ENCODE measurements at places on chromosomes 16 and 17.

DNA sequence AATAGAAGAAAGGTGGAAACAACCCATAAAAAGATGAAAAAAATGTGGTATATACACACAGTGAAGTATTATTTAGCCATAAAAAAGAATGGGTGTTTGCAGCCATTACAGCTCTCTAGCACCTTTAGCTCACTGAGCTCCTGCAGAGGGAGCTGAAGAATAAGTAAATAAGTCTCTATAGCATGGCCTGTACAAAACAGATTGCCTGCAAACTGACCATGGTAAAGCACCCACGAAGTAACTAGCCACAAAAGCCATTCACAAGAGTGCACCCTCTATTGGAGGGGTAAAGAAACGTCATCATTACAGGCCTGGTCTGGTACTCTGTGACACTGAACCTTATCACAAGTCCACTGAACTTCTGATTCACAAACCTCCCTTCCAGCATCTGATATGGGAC, 76.3 kb downstream of the USP32 start:
- no peak for DNase-seq

- DNase-seq, result no peak
Observed at GRCh38 chr17:30506481-30506880, 29.3 kb downstream of the GOSR1 start.

DNA sequence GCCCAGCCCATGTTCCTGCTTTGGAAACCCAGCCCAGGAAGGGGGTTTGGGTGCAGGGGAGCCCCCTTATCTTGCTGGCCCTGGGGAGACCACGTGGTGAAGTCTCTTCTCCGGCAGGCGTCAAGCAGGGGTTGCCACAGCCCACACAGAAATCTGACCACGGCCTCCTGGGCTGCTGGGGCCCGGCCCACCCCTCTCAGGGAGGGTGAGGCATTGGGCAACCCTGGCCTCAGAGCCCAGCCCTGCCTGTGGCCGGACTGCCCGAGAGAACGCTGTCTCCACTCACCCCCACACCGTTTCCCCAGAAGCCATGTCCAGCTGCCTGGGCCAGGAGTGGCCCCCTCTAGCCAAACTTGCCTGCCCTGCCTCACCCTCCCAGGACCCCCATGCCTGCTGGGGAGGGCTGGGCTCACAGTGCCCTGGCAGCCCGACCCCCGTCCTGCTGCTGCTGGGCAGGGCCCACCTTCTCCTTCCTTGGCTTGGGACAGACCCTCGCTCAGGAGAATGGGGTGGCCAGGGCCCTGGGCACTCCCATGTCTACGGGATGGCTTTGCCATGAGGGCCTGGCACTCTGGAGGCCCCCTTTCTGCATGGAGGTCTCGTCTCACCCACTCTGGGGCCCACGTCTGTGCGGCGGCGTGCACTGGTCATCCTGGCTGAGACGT, 6.7 kb downstream of the RPUSD1 start:
- DNase-seq, result no peak

- DNase-seq, result no peak
Observed at GRCh38 chr16:84110527-84110926, 6.2 kb downstream of the MBTPS1 start.

DNA sequence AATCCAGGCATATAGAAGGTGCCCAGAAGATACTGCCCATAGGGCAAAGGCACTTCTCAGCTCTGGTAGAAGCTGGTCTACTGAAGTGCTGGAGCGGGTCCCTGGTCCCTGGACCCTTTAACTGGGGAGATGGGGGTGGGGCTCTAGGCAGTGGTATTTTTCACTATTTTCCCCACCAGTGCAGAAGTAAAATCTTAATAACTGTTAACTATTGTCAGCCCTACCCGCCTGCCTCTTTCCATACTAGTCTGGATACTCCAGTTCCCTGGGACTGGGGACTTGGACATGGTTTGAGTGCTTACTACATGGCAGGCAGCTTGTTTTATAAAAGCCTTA, 24.6 kb downstream of the IGF2BP1 start:
- DNase-seq, result no peak

DNA sequence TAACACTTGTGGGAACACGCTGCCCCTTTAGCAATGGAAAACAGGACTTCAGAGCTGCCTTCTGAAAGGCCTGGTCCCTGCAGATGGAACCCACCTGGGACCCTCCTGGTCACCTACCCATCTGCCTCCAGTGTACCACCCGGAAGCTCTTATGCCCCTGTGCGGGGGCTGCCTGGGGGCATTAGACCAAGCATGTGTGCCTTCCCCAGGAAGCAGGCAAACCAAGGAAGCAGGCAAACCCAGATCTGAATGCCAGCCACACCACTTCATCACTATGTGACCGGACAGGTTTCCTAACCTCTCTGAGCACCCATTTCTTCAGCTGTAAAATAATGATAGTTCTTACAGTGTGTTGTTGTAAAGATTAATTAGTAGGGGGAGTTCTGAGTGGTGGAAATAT, 20.8 kb upstream of the LRRC37A3 start:
- no peak for DNase-seq

GRCh38 chr17:10352893-10353292, 19.9 kb downstream of the MYH13 start:
- DNase-seq, result no peak

DNA sequence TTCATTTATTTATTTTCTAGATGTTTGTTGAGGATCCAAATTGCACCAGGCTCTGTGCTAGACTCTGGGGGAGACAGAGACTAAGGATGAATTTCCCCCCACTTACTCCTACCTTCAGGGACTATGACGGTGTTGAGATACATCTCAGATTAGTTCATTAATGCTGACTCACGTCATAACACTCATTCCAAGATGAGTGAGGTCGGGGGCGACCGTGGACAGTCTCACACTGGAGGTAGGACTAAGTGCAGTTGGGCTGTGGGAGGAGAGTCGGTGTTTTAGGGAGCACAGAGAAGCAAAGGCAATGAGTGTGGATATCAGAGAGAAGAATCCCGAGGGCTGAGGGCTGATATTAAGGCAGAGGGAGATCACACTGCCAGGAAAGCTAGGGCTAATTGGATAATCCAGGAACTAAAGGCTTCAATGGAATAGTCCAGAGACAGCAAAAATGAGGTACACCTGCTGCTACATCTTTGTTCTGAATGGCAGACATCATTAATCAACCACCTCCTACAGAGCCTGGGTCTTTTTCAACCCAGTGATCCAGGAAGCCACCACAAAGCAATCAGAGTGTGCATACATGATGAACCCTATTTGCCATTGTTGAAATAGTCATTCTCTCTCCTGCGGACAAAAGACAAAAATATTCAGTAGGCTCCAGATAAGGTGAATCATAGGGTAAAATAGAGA, 38.6 kb upstream of the CACNG4 start:
- DNase-seq, result no peak

GRCh38 chr16:1458977-1459341, 14.6 kb upstream of the CCDC154 start:
- DNase-seq, result no peak

- no peak for DNase-seq
Observed at GRCh38 chr16:86222965-86223551, 287.3 kb upstream of the FOXF1 start.
